ENCODE measurements at places on chromosomes 2 and 18.

DNA sequence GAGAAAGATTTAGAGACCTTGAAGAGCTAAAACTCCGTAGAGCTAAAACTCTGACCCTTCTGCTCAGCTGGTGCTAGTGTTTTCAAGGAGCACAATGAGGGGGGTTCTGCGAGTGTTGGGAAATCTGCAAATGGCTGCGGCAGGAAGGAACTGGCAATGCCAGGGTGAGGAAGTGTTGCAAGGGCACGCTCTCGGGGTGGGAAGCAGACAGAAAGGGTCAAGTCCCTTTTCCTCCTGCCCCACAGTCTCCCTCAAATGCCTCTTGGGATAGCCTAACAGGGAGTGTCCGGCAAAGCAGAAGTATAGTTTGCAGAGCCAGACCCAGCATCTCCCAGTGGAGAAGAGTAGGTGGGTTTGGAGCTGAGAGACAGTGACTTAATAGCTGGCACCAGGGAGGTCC, 60.5 kb downstream of the NCAPH start:
- no peak for DNase-seq

DNA sequence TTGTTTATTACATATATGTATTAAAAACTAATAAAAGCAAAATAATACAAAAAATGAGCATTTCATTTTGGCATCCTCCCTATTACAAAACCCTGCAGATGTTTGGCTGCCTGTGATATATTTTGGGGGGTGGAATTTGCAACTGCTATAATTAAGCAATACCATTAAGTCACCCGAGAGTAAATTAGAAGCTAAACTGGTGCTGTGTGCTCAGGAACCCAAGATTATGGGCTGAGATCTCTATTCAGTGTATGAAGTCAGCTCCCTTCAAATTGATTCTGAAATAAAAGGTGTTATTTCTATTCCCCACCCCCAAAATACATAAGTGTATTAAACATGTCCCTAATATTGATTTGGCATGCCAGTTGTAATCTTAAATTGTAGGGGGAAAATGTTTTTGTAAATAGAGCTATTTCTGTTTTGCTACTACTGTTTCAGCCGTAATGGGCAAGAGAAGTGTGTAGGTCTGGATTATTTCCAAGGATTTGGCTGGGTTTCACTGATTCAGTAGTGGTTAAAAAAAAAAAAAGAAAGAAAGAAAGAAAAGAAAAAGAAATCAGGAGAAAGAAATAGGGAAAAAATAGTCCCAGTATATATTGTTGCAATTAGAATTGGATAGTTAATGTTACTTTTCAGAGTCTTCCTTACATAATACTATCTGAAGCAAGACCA, 110.9 kb downstream of the SS18 start:
- DNase-seq, result no peak

DNA sequence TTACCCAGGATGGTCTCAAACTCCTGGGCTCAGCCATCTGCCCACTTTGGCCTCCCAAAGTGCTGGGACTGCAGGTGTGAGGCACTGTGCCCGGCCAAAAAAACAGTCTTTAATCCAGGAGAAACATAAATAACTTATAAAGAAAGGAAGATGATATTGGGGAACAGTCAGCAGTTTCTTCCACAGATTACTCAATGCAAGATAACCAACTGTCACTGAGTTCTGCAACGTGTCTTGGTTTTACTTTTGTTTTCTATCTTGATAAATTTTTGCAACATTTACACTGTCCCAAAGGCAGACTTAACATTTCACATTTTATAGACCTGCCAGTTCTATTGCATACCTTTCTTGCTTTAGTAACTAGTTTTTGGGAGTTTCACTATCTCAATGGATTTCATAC, 71.1 kb downstream of the ANKRD44 start:
- no peak for DNase-seq

GRCh38 chr18:23684515-23685197, 4.6 kb upstream of the LAMA3 start:
- DNase-seq, result no peak

DNA sequence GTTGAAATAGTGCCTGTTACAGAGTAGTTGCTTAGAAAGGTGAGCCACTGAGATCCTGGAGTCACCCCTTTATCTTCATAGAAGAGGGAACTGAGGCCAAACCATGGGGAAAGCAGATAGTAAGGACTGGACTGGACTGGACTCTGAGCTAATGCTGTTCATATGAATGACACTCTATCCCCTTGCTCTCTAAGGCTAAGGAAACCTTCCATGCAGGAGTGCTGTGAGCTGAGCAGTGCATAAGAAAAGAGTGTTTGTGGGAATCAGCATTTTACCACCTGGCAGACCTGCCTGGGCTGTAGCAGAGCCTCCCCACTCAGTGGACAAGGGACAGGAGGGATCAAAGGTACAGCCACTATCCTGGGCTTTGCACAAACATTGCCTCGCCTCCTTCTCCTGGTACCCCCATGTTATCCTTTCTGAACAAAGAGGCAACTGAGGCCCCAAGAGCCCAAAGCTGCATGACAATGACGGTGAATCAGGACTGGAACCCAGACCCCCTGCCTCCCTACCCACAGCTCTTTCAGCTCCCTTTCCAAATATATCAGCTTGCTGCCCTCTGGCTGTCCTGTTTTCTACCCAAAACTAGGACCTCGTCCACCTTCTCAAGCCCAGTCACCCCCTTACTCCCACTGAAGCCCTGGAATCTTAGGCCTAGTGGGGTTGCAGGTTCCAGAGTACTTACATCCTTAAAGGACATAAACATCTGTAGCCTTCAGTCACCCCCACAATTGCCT, 227.9 kb downstream of the ZBTB7C start:
- DNase-seq, result no peak

- DNase-seq, result no peak
Measured at GRCh38 chr2:24855022-24855622, 61.9 kb downstream of the CENPO start.

GRCh38 chr2:205495819-205496218, 186.5 kb upstream of the NRP2 start:
- no peak for DNase-seq

DNA sequence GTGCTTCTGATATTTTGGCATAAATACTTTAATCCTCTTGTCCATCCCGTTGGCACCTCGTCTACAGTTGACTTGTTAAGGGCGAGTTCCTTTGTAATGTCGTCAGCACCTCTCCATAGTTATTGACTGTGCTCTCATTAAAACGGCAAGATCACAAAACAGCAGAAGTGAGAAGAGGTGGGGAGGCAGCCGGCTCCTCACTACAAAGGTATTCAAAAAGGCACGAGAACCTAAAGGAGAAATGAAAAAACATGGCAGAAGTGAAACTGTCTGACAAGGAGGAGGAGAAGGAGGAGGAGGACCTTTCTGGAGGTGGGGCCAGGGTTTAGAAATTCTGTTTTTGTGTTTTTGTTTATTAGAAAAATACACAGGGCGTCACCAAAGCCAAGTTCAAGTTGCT, 235.6 kb downstream of the BCL11A start:
- no peak for DNase-seq

- no peak for DNase-seq
Measured at GRCh38 chr2:215418064-215418963, 17.6 kb downstream of the FN1 start.

DNA sequence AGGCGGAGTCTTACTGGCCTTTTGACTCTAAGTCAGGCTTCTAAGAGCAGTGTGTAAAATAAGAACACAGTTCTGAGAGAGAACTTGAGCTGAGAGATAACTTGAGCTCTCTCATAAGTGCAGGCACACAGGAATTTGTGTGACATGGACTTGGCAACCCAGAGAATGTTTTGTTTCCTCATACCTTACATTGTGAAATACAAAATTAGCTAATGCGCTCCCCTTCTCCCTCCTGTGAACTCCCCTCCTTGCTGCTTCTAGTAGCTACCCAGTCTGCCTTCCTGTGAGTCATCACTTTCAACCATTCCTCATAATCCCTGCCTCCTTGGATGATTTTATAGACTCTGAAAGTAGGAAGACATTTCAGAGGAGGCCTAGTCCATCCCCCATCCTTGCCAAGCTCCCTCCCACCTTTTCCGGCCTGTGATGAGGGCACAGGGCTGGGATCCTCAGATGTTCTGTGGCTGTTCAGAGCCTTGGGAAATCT, 22.6 kb downstream of the FER1L5 start:
- no peak for DNase-seq

DNA sequence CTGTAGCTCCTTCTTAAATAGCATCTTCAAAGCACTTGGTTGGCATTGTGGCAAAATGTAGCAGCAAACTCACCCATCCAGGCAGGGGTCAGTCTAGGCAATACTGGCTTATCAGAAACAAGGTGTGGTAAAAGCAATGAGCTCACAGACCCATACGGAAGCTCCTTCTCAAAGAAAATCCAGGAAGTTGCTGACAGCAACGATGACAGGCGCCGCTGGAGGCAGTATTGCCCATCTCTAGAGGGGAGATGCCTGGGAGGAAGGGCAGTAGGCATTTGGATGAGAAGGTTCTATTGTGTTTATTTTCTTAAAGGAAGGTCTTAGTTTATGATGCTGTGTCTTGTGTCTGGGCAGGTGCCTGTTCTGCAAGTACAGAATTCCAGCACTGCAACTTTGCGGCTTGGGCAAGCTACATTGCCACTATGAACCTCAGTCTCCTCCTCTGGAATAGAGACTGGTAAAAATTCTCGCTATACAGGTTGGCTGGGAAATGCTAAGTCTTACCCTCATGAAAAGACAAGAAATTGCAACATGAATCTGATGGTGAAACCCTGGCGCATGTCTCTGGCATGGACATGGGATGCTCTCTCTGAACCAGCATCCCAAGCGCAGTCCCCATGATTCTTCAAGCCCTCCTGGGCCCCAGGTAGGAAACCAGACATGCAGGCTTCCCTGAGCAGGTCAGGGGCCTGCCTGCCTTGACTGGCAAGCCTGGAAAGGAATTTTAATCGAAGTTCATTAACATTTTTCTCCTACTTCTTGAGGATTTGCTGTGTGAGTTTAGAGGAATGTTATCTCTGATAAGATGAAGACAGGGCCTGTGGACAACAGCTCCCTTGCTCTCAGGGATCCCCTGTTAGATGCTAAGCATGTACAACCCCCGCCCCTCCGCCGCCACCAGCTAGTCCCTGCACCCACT, 156.0 kb downstream of the TFCP2L1 start:
- peak; percentile 70 for DNase-seq

DNA sequence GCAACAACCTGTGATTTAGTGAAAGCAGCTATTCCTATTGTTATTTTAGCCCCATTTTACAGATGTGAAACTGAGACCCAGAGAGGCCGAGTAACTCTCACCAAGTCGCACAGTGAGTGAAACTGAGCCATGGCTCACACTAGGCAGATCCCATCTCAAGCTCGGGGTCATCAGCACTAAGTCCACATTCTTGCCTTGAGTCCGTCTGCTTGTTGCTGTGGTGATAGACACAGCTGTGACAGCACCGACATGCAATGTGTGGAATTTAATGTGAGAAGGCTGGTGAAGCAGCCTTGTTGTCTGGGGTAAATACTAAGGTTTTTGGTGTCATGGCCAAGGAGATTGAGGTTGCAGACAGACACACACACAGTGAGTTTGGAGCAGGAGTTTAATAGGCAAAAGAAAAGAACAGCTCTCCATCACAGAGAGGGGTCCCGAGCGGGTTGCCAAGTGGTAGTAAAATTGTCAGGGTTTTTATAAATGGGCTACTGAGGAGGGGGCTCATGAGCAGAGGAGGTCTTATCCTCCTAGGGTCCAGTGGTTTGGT, 40.2 kb upstream of the GMCL1 start:
- no peak for DNase-seq
